Midbrain (tissue), 1 donor: ENCODE measurements at places on chromosomes 5 and 9.

DNA sequence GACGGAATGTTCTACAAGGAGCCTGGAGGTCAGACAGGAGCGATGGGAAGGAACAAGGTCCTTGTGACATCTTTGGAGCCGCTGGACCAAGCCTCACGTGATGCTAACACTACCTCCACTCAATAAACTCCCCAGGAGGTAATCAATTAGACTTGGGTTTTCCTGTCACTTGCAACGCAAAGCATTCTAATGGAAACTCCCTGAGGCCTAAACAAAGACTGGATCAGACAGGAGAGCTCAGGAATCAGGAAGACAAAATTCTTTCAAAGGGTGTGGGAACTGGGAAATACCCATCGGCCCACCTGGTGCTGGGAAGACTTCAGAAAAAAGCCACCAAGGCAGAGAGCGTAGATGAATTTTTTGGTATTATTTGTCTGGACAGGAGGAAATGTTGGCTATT, 22.3 kb upstream of the UNC5A start:
- no peak for DNase-seq

- no peak for DNase-seq
Observed at GRCh38 chr5:74586856-74587255, 53.7 kb downstream of the ENC1 start.

DNA sequence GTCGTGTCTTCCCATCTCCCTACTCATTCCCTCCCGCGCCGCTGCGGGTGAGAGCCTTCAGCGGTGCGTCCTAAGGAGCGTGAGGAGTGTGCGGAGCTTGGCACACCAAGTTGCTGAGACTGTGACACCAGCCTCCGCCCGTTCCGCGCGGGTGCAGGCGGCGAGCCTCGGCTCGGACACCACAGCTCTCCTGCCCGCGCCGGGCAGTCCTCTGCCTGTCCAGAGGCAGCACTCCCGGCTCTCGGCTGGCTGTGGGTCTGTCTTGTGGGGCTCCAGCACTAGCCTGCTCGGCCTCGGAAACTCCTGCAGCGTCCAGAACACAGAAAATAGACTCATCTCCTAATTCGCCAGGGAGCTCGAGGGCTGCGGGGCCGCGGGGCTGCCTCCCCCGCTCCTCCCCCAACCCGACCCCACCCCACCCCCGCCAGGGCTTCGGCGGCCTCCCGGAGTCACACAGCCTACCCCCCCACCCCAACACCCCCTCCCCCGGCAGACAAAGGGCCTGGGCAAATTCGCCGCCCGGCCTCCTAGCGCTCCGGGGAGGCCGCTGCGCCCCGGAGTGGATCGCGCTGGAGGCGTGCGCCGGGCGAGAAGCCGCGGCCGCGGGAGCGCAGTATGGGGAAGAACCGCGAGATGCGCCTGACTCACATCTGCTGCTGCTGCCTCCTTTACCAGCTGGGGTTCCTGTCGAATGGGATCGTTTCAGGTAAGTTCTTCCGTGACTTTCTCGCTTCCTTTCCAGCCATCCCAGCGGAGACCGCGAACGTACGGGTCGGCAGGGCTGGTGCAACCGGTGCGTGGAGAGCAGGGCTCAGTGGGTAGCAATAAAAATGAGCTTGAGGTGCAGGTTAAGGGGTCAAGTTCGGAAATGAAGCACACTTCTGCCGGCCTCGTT, at the start of gene ADAMTS19:
ADAMTS19 (plus strand) TSS at position 522 of the 895 bp plus-strand sequence; CDS start at position 616, 94 bp downstream.
- DNase-seq: peak; percentile 8

DNA sequence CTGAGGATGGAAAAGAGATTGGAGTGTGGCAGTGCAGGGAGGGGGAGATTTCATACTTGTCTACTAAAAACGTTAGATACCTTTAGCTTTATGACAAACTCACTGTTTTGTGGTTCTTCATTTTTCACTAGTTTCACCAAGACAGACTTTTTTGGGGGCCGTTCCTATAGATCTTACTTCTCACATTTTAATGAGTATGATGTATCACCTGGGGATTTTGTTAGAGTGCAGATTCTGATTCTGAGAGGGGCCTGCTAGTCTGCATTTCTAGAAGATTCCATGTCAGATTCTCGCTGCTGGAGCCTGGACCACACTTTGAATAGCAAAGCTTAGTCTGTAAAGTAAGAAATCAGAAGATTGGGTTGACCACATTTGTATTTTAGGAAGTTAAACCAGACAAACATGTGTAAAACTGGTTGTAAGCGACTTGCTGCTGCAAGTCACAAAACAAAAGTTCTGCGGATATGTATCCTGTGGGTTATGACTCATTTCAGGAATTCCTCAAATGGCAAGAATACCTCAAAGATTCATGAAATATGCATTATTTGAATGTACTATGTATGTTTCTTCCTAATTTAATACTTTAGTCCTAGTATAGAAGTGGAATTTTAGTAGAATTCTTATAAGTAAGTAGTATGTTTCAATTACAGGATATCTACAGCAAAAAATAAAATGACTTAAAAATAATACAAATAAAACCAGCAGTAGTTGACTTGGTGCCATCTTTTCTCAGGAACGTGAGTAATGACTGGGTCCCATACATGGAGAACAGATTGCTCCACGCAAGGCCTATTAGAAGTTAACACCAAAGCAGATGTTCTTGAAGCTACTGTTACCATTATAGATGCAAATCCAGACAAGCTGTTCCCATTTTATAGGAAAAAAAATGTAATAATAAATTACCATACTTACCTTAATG, 27.8 kb downstream of the NFIL3 start:
- no peak for DNase-seq

GRCh38 chr5:175103746-175104145, 340.2 kb downstream of the DRD1 start:
- no peak for DNase-seq

GRCh38 chr5:25554077-25554476, 909.3 kb upstream of the CDH10 start:
- DNase-seq: no peak

DNA sequence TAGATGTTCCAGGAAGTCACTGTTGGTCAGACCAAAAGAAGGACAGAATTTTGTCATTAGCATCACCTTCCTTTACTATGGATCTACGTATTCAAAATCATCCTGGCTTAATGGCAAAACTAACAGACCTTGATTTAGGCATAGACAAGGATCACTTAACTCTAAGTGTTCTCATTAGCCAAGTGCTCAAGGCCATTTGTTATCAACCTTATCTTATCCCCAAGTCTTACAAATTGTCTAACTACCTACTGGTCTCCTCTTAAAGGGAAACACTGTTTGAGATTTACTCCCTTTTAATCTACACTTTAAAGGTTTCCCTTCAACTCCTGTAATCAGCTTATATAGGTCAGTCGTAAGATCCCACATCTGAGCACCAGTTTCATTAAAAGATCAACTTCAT, 1197.5 kb upstream of the C9orf72 start:
- DNase-seq: no peak

DNA sequence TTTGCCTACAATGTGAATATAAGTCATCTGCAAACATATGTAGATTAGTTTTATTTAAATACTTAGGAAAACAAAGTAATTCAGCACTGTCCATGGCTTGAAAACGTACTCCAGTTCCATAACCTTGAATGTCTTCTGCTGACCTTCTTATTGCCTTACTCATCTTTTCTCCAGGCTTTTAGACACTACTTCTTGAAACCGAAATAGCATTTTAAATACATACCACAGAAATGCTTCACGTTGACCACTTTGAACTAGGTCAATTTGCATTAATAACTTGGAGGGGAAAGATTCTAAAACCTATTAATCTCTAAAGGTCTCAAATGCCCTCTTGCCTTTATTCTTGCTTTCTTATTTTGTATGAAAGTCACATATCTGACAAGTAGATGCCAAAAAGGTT, 995.4 kb upstream of the ACO1 start:
- no peak for DNase-seq

- DNase-seq: no peak
Observed at GRCh38 chr5:107470295-107470582, 200.5 kb downstream of the EFNA5 start.

DNA sequence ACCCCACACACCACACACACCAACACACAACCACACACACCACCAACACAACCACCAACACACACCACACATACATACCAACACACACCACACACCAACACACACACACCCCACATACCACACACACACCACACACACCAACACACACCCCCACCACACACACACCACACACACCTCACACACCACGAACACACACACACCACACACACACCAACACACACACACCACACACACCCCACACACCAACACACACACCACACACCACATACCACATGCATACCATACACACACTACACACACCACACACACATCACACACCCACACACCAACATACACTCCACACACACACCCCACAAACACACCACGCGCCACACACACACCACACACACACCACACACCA, 171.4 kb downstream of the GOLPH3 start:
- no peak for DNase-seq

GRCh38 chr5:42499016-42499415, 75.8 kb downstream of the GHR start:
- DNase-seq: no peak

DNA sequence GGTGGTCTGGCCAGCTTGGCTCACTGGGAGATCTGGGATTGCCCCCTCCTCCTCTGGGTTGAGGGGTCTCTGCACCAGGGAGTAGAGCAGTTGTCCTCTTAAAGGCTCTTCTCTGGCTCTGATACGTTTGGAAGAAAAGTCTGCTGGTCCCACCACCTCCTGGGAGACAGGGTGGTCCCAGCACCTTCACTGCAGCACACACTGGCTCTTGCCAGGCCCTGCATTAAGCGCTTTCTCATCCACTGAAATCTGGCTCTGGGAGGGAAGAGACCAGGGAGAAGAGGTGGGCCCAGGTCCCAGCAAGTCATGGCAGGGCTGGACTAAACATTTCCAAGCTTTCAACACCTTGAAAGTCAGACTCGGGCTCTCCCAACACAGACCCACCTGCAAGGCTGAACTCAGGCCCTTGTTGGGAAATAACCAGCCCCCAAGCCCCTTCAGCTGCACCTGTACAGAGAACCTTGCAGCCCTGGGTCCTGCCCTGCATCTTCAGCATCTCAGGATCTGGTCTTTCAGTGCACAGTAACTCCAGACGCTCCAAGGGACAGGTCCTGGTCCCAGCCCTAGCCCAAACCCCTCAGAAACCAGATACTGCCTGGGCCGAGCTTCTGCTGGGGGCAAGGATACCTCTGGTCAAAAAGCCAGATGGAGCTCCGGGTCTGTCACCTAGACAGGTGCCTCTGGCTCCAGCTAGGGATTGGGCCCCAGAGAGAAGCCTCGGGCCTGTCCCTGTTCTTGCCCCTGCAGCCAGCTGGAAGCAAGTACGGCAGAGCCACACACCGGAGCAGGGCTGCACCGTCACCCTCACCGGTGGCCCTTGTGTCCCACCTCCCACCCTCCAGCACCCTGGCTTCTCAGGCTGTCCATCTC, 134.5 kb downstream of the DAB2IP start:
- no peak for DNase-seq

DNA sequence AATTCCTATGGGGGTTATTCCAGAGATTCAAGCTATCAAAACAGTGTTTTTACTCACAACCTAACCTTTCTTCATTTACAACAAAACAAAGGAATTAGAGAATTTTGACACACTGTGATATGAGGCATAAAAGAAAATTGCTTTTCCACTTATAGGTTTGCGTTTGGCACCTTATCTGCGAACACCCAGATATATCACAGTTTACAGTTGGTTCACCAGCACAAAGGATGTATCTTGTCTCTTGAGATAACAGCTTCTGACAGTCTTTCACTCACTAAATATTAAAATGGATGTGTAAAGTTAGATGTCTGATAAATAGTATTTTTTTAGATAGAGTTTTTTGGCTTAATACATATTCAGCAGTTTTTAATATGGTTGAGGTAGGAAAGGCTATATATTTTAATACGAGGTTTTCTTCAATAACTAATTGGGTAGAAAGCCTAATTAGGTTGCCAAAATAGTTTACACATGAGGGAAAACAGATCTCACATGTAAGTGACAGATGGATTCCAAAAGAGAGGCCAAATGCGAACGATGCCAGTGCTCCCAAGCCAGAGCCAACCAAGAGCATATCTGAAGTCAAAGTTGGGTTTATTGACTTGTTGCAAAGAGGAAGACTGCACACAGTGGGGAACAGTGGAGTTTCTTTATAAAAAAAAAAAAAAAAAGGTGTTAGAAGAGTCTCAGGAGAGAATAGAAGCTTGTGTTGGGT, 1495.2 kb downstream of the MAT2B start:
- DNase-seq: no peak

DNA sequence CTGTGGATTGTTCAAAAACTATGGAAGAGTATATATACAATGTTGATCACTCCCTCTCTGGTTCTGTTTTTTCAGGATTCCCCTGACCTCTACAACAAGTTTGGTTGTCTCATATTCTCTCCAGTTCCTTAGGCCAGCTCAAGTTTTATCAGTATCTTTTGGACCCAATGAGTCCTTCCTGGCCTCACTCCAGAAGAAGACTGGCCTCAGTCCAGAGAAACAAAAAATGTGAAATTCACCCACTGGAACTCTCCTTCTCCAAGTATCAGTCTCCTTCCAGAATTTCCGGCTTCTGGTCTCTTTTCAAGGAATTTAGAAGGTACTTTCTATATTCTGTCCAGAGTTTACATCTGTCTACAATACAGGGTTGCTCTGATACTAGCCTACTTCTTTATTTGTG, 537.8 kb upstream of the FTMT start:
- no peak for DNase-seq

DNA sequence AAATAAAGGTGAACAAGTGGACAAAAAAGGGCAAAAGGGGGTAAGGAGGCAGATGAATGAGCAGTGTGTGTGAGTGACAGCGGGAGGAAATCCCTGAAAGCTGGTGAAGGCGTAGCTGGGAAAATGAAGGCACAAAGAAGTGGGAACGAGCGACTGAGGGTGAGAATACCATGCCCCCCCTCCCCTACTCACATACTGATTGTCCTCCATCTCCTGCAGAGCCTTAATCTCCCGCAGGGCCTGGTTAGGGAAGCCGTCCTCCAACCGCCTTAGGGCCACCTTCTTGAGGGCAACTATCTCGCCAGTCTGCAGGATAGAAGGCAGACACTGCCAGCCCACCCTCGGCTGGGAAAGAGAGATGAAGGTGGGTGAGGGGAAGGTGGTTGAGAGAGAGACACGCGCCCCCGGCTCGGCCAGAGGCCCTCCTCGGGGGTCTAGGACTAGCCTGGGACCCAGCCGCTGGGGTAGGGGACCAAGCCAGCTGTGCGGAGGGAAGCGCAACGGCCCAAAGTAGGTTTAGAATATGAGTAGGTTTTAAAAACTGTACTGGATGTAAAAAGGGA, 522 bp downstream of the CDK20 start:
- peak; percentile 2 for DNase-seq

- peak; percentile 16 for DNase-seq
Observed at GRCh38 chr5:45454114-45454513, 242.1 kb downstream of the HCN1 start.

GRCh38 chr5:149108651-149109280, 32.5 kb upstream of the ABLIM3 start:
- no peak for DNase-seq

DNA sequence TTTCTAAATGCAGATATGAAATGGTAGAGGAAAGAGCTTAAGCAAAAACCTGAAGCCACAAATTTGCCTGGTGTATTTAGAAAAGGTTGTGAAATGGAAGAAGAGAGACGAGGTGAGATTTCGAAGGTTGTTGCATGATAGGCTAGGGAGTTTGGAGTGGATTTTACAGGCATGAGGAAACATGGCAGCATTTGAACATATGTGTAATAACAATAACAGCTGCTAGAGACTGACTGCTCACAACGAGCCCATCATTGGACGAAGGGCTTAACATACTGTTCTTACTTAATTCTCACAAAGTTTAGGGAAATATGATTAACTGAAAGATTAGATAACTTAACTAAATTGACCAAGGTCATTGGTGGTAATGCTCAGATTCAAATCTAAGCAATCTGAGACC, 108.1 kb downstream of the JAKMIP2 start:
- DNase-seq: no peak
